GM23248 (cell line): ENCODE measurements at places on chromosomes 1 and 21. TPM values are rescaled to one million over a fixed set of nuclear protein-coding genes. Genes with fewer than 3 reads are reported as not detected.

GRCh38 chr1:61395146-61395800 lies 312.9 kb downstream of the NFIA start:
- DNase-seq = no peak

DNA sequence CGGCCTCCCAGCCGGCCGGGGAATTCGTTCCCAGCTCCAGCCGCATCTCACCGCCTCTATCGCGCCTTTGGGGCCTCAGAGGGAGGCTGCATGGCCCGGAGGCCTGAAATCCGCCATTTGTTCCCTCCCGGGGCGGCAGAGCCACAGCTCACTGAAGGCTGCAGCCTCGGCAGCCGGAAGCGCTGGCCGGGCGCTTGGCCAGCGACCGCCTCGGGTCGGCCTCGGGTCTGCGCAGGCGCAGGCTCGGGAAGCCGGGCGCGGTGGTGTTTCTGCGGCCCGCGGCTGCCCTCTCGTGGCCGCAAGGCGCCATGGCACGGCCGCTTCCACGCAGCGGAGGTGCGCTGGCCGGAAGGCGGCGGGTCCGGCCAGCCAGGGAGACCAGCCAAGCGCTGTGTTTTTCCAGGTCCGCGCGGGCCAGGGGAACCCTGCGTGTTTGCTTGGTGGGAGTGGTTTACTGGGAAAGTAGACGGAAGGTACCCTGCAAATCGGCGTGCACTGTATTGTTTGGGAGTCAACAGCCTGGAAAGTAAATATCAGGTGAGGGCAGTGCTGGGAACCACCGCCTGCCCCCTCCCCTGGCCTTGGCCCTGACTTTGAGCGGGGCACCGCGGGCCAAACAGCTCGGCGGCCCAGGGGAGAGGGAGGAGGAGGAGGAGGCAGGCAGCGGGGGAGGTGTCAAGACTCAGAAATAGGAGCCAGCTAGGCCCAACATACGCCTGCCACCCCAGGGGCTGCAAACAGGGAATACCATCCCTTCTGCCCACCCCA lies 52.7 kb upstream of the CD34 start:
- peak; percentile 94 for DNase-seq

- DNase-seq = peak; percentile 25
Measured at GRCh38 chr1:205077158-205077933, 6.9 kb downstream of the TMEM81 start.

- peak; percentile 42 for DNase-seq
Measured at GRCh38 chr1:153750026-153750995, 22.5 kb downstream of the INTS3 start.

The KIF2C gene
- total RNA-seq = 14.2 and 16.9 TPM in 2 replicates

- DNase-seq = peak; percentile 65
Measured at GRCh38 chr1:103106426-103107341, 1.6 kb downstream of the COL11A1 start.

GRCh38 chr1:94236630-94237290 lies 624 bp downstream of the ARHGAP29 start:
- peak; percentile 71 for DNase-seq

GRCh38 chr1:55217226-55217986 lies 2.2 kb upstream of the USP24 start:
- DNase-seq = no peak
